ENCODE measurements at places on chromosomes 2 and 18.

DNA sequence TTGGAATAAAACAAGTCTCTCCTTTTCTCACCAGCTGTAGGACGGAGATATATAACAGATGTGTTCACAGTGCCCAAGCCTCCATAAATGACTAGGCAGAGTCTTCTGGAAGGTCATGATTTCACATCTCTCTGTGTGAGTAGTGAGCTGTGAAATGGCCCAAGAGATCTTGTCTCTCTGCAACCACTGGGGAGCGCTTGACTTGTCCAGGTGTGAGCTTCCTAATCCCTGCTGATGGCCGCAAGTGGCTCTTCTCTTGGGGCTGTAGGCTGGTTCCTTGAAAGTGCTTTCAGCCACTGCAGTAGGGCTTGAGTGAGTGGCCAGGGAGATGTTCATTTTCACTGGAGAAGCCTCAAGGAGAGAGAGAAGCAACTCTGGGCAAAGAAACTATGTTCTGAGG lies 38.1 kb upstream of the OTOS start:
- no peak for DNase-seq

- no peak for DNase-seq
Measured at GRCh38 chr18:45352874-45353273, 262.4 kb upstream of the SLC14A2 start.

DNA sequence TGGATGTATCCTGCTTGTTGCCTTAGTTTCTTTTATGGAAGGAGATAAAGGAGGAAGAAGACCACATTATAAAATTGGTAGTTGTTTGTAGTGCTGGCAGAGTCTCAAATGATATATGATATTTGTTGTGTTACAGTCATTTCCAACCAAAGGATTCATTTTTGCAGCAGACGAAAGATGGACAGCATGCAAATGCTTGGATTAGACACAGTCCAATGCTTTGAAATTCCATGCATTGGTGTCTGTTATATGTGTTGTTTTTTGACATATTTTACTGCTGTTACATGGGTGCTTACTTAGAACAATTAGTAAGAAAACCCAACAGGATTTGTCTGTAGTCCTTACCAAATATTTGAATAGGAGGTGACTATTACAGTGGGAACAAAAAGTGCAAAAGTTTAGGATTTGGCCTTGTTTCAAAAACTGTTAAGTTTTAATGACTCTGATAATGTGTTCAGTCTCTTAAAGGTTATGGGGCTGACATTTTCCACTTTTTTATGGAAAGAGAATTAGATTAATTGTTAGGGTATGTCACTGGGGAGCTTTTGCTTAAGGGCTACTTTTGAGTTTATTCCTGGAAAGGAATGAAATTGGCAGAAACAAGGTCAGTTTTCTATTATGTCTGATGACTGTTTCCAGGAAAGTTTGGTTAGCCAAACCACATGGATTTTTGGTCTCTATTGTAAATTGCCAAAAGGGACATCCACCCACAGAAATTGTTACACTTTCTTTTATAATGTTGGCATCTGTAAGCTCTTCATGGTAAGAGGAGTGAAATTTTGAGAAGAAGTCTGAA lies 229.4 kb upstream of the MMADHC start:
- DNase-seq: no peak

DNA sequence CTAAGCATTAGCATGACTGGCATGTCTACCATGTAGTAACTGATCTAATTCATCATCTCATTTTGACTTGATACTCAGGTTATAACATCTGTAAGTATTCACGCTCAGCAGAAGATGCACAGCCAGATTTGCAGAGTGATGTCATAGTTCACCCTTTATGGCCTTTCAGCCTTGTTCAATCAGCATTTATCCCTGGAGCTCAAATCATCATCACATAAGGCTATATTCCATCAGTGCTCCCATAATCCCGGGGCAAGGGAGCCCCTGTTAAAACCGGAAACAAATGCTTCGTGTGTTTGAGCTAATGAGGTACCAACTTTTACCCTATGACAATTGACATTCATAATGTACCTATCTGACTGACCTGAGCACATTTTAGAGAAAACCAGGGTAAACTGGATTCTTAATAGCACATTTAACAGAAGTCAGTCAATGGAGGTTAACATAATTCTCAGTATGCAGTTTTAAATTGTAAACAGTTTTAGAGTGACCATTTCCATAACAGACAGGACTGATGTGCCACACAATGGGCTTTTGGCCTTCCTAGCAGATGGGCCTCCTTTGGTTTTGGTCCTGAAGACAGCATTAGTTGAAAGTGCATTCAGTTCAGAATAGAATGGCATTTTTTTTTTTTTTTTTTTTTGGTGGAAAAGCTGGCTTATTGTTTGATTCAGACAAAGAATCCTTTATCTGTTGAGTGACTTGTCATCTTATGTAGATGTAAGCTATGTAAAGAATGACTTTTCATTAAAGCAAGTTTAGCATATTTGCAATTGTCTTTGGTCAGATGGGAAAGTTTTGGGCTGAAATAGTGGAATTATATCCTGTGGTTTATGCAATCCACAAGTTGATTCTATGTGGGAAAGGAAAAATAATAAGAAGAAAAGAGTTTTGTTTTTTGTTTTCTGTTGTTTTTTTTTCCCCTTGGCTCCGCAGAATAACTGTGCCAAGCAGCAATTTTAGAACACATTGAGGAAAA lies 866.0 kb upstream of the ACVR2A start:
- DNase-seq: no peak

DNA sequence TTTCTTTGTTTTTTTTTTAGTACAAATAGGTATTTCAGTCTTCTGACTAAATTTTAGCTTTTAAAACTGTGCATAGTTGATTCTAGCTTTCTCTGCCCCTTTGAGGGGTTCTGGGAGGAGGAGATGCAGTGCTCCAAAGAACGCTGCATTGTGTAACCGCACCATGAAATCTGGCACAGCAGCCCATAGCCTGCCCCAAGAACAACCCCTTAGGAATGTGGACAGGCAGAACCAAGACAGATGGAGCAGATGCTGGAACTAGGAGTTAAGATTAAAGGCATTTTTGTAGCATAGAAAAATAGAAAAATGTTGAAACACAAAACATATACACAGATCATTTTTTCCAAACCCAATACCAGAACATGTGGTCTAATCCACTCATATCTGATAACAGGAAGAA lies 187.5 kb downstream of the SCG2 start:
- no peak for DNase-seq

GRCh38 chr2:134897932-134898331 lies 20.7 kb upstream of the CCNT2 start:
- no peak for DNase-seq

DNA sequence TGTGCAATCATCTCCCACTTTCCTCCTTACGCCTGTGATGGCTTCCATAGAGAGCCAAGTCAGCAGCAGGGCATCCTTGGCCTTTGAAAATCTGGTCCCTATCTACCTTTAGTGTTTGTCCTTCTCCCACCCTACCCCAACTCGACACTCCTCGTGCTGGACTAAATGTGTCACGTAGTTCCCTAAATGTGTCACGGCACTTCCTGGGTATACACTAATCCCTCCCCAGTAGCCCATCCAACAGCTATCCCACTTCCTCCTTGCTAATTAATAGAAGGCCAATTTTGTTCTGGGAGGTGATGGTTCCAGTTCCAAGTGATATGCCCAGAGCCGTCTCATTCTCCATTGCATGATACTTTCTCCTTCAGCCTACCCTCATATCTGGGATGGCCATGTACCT lies 36.5 kb upstream of the ZFP36L2 start:
- no peak for DNase-seq

DNA sequence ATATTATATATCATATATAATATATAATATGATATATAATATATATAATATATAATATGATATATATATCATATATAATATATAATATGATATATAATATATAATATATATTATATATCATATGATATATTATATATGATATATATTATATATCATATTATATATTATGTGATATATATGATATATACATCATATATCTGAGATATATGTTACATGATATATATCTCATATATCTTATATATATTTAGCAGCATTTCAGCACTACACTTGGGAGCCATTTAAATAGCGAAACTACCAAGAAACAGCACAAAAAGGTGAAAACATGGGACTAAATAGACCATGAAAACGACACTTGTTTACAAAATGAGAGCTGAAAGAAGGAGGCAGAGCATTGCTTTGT lies 37.3 kb downstream of the KCMF1 start:
- no peak for DNase-seq

DNA sequence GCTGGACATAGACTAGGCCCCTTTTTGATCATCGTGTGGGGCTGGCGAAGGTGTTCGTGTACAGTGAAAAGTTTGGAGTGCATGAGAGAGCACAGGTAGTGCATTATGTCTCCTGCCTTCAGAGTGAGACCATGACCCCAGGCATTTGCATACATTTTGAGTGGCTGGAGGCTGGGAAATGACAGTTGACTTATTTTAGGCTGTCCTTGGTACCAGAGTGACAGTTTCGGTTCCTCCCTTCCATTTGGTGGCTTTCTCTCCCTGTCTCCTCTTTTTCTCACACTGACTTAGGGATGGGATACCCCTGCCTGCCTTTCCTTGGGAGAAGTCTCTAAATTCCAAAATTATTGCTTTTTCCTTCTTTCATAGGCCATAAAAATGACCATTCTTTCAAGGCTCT lies 20.1 kb downstream of the SERPINB12 start:
- no peak for DNase-seq

DNA sequence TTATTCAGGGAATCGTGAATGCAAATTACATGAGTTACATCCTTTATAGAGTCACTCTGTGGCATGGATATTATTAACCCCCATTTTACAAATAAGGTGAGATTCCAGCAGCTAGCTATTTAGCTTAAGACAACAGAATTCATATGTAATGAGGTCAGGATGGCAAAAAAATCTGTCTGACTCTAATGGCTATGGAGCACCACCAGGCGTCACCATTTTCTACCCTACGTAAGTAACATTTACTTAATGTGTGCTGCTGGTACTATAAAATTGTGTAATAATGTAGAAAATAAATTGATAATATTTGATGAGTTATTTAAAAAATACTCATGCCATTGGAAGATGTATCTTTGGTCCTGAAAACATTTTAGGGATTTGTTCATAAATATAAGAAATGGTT lies 2040.1 kb upstream of the LRRTM1 start:
- no peak for DNase-seq

DNA sequence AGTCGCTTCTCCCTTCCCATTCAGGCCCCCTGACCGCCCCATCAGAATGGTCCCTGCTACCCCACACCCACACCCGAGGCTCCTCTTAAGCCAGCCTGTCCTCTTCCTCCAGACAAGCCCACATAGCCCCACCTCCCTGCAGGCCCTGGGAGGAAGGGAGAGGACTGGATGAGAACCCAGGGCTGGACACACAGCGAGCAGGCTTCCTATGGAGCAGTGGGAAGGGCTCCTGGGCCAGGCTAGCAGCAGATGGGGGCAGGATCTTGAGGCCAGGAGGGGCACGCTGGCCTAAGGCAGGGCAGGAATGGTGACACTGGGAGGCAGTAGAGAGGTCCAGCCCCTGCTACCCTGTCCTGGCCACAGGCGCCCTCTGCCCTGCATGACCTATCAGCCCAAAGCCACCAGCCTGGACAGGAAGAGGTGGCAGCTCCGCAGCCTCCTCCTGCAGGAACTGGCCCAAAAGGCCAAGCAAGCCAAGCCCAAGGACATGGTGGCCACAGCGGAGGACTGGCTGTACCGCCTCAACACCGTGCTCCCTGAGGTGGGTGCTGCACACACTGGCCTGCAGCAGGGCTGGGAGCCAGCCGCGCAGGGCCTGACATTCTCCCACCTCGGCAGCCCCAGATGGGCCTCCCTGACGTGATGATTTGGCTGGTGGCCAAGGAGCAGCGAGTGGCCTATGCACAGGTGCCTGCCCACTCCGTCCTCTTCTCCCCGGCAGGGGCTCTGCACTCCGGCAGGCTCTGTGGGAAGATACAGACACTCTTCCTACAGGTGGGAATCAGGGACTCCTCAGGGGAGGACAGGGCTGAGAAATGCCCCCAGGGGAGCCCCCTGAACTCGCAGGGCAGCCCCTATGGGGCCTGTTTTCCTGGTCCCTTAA lies 43.3 kb downstream of the FER1L5 start:
- DNase-seq: no peak

DNA sequence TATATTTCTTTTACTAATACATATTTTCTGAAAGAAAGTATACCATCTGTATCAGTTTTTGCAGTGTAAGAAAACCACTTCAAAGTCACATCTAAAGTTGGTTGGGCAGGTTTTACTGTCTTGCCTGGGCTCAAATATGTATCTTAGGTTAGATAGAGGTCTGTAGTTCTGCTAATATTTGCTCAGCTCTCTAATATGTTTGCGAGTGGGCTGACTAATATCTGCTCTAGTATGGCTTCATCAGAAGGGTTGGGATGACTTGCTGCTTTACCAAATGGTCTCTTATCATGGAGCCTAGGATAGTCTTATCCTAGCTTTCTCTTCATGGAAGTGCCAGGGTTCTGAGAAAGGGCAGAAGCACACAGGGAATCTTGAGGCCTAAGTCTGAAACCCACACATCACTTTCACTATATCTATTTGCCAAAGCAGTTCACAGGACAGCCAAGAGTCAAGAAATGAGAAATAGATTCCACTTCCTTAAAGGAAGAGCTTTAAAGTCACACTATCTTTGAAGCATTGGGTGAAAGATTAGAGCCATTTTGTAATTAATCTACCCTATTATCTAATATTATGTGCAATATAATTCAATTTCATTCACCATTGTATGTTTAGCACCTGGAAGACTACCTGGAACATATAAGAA lies 610.0 kb downstream of the KCNJ3 start:
- no peak for DNase-seq

GRCh38 chr2:41774011-41774605 lies 273.7 kb upstream of the PKDCC start:
- DNase-seq: no peak

GRCh38 chr18:41390309-41390708 lies 564.7 kb upstream of the PIK3C3 start:
- no peak for DNase-seq

GRCh38 chr2:73004466-73004865 lies 67.0 kb downstream of the SFXN5 start:
- no peak for DNase-seq

DNA sequence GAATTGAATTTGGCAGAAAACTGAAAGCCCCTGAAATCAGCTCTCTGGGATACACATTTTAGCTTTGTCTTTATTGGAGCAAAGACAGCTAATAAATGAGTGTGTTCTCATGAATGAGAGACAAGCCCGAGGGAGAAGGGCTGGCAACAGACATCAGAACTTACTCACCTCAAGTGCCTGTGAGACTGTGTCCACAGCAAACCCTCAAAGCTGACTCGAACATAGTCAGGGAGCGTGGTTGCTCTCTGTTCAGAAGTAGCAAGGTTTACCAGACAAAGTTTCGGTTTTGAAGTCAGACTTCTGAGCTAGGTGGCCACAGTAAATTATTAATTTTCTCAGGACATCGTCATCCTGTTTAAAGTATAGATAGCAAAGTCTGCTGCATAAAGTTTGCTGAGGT lies 207.9 kb downstream of the CMPK2 start:
- no peak for DNase-seq
